ENCODE measurements at places on chromosomes 2 and 18. TPM values are rescaled to one million over a fixed set of nuclear protein-coding genes. Genes with fewer than 3 reads are reported as not detected.

Gene RNF25
- total RNA-seq: 40.5 TPM

Gene MAP3K19
- total RNA-seq: not detected

Gene CDH2
- total RNA-seq: 30.3 TPM

Gene IL18RAP
- not detected for total RNA-seq

Gene IL36B
- not detected for total RNA-seq

Gene SERPINB11
- total RNA-seq: not detected

Gene LHCGR
- total RNA-seq: not detected

Gene AQP12A
- not detected for total RNA-seq

Gene PRKAG3
- total RNA-seq: not detected

Gene ANKRD62
- not detected for total RNA-seq

Gene SCN2A
- 1.3 TPM for total RNA-seq

Gene CCDC88A
- 67.1 TPM for total RNA-seq

Gene SNED1
- 53.1 TPM for total RNA-seq

Gene LGALSL
- 0.26 TPM for total RNA-seq

Gene SFXN5
- 12.9 TPM for total RNA-seq

Gene QPCT
- 0.13 TPM for total RNA-seq
